Fibroblast of lung (primary cell): ENCODE measurements at places on chromosomes 12 and 14. TPM values are rescaled to one million over a fixed set of nuclear protein-coding genes. Genes with fewer than 3 reads are reported as not detected.

OR4K17 gene
- total RNA-seq: not detected in 2 replicates

C12orf50 gene
- under 0.01 TPM in 1 of 2 replicates, not detected in the other for total RNA-seq

ZNF84 gene
- total RNA-seq: 25.4 and 27.2 TPM in 2 replicates

FLRT2 gene
- 14.5 and 22.9 TPM in 2 replicates for total RNA-seq

IFT81 gene
- 23.6 and 33.1 TPM in 2 replicates for total RNA-seq

TAS2R30 gene
- total RNA-seq: 2.6 and 4.0 TPM in 2 replicates

SSPN gene
- 9.8 and 18.5 TPM in 2 replicates for total RNA-seq

LALBA gene
- total RNA-seq: not detected in 2 replicates

SVOP gene
- total RNA-seq: not detected in 2 replicates

PSMB11 gene
- total RNA-seq: under 0.01 TPM in 1 of 2 replicates, not detected in the other

ST8SIA1 gene
- total RNA-seq: 5.9 and 23.9 TPM in 2 replicates

DHRS4 gene
- 51.9 and 54.7 TPM in 2 replicates for total RNA-seq

ASPG gene
- not detected in 2 replicates for total RNA-seq

SYT1 gene
- 0.51 and 2.1 TPM in 2 replicates for total RNA-seq

OR6C2 gene
- not detected in 2 replicates for total RNA-seq

IFI27 gene
- total RNA-seq: 7.9 and 11.6 TPM in 2 replicates

CD4 gene
- 14.4 and 27.2 TPM in 2 replicates for total RNA-seq

GRCh38 chr12:78928200-78929074 is 63.9 kb downstream of the SYT1 start:
- DNase-seq: peak; percentile 98

DNA sequence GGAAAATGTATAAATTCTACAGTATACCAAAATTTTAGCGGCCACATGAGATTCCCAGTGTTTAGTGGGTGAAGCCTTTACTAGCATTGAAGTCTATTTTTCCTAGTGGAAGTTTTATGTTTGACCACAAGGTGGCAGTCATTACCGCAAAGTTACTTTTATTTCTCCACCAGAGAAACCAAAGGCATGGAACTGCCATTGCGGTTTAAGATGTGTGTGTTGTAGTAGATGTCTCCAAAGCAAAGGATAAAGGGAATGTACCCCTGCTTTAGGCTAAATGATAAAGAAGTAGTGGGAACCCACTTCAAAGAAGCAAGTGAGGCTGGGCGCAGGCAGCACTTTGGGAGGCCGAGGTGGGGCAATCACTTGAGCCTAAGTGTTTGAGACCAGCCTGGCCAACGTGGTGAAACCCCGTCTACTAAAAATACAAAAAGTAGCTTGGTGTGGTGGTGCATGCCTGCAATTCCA is 140.5 kb downstream of the PRKCH start:
- DNase-seq: peak; percentile 85

DNA sequence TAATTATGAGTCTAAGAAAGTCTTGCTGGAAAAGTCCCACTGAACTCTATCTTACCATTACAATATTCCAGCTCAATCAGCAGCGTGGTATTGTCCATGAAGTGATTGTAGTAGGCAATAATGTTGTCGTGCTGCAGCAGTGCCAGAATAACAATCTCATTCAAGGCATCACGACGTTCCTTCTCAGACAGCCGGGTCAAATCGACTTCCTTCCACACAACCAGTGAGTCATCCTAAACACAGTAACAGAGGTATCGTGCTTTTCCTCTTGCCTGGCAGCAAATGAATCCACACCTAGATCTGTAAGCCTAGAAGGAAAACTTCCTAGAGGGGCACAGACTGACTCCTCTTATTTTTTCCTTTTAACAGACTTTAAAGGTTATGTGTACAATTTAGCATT is 2.9 kb downstream of the NEK9 start:
- DNase-seq: peak; percentile 92

DNA sequence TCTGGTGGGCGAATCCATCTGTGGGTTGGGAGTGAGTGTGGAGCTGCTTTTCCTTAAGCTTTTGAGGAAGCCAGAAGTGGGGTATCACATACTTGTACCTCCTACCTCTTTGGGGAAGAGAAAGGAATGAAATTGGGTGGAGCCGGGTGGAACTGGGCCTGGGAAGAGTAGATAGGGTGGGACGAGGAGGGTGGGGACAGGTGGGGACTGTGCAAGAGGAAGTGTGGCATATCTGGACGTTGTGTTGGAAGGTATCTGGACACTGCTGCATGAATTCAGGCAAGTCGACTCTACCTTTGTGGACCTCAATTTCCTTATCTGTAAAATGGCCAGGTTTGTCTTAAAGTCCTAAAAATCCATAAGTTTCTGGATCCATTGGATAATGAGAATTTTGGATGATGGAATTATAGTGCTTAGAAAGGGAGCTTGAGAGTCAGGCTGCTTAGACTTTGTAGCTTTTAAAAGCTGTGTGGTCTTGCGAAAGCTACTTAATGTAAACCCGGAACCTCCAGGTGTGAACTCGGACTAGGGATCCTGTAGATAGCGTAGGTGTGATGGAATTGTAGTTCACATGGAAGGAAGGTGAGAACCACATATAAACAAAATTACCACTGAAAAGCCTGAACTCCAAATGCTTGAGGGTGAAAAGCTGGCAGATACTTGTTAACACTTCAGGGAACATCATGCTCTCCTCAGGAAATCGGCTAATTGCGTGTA is 2.1 kb downstream of the VRTN start:
- DNase-seq: no peak

DNA sequence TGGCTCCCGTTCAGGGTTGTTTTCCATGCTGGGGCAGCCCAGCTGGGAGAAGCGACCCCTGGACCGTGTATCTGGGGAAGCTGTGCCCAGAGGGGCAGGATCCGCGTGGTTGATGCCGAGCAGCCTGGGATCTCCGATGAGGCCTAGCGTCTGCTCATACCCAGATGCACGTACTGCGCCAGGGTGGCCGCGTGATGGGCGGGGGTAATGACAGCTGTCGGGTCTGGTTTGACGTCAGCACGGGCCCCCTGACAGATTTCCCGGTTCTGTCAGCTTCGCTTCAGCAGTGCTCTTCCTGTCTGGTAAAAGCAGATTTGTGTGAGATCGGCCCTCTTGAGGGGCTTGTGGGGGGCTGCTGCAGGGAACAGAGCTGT is 147.3 kb downstream of the TSPAN9 start:
- DNase-seq: no peak

GRCh38 chr12:117853600-117853999 is 115.2 kb downstream of the KSR2 start:
- DNase-seq: peak; percentile 10

DNA sequence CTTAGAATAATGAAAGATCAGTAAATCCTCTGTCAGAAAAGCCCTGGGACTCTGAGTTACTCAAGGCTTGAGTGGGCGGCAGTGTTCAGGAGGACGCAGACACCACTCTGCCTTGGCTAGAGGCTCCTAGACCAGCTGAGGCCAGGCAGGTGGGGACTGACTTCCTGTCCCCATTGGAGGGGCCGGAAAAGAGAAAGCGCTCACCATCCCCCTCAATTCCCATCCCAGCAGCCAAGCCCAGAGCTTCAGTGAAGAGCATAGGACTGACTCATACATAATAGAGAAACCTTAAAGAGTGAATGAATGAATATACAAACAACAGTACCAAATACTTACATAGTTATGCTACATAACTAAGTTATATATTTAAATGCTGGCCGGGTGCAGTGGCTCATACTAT is 62.0 kb downstream of the PLEKHG7 start:
- DNase-seq: peak; percentile 58

GRCh38 chr14:89728964-89729363 is 225.6 kb downstream of the EFCAB11 start:
- DNase-seq: no peak

GRCh38 chr14:90812109-90812508 is 4.1 kb downstream of the TTC7B start:
- no peak for DNase-seq

DNA sequence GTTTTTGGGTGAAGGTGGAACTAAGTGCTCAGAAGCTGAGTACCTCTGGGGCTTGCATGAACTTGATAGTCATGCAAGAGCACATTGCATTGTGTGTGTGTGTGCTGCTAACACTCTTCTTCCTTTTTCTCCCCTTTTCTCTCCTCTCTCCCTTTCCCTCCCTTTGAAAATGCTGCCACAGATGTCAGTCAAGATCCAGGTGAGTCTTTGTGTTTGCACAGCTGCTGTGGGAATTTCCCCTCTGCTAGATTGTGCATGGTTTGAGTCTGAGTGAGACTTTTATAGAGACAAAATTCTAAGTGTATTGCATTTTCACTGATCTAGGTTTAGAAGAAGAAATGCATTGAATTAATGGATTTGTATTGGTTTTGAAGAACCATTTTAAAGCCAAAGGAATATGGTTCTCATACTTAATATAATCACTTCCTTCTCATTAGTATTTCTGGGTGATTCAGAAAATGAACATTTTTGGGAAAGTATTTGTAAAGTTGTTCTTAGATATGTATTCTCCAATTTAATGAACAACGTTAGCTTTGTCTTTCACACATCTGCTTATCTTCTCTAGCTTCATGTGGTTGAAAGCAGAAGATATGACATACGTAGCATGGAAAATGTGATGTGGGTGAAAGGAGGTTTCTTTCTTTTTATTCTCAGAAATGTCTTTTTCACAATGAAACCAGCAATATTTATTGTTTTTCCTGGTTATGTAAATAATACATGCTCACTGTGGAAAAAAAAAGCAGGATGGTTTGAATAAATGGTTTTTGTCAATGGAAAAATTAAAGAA is 108.5 kb downstream of the NRXN3 start:
- no peak for DNase-seq

DNA sequence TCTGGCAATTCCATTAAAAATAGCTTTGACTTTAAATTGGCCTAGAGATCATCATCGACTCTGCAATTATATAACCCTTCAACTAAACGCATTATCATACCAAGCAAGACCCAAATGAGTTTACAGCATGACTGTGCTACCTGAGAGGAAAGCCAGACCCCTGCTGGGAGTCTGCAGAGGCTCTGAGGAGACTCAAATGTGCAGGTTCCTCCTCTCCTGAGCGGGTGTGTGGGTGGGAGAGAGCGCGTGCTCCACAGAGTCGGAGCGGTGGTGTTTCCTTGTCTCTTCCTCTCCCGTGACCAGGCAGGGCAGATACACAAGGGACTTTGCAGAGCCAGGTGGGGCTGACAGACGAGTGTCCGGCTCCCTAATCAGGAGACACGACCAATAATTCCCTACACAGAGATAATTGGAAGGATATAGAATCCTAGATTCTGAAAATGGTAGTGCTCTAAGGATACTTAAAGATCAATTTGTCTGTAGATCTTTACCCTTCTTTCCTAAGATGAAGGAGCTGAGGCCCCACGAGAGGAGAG is 74.1 kb downstream of the SLC8A3 start:
- DNase-seq: no peak

DNA sequence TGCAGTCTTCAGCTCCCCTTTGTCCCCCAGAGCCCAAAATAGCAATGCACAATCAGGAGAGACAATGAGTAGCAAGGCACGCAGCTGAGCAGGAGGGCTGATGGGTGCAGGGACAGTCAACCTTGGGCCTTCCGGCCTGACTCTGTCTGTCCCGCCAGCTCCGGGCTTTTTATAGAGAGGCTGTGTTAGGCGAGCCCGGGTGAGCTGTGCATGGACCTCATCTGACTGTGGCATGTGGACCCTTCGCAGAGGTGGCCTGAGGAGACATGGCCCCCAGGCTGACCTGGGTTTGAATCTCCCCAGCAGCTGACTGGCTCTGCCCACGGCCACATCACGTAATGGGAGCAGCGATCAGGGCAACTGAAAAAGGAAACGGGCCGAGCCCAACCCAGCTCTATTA is 177.9 kb downstream of the TSPAN9 start:
- no peak for DNase-seq

DNA sequence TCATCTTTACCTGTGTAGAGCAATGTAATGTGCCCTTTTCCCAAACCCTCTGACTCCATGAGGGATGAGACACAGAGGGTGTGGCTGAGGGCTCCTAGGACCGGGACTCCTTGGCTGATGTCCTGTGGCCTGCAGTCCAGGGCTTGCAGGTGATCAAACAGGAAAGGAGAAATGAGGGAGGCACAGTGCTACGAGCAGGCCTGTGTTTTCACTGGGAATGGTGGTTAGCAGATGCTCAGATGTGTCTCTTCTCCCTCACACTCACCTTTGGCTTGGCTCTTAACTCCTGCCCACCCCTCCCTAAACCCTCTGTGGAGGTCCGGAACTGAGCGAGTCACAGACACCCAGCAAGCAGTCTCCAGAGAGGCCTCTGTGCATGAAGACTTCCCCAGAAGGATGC is 254.4 kb downstream of the DAD1 start:
- DNase-seq: no peak

GRCh38 chr14:45140661-45141187 is 5.0 kb downstream of the FANCM start:
- DNase-seq: no peak

- DNase-seq: no peak
Observed at GRCh38 chr12:2413301-2413700, 360.5 kb downstream of the CACNA1C start.

DNA sequence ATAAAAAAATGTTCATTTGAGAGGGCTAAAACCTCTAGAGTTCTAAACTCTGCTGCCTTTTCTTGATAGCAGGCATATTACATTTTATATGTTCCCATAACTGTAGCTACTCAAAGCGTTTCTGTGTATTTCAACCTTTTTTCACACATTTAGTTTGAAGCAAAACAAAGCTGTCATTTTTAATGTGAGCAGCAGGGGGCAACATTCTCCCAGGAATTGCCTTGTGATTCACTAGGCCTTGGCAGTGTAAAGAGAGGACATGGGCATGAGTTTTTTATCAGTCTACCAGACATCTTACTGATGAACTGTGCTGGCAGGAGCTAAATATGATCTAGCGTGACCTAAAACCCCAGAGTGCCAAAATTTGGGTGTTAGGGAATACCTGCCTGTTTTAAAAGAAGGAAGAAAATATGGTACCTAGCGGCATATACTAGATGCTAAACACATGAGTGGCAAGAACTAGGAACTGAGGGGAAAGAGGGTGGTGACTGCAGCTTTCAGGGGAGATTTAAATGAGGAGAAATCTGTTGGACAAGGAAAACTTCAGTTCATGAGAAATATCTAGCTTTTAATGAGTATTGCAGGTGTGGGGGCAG is 65.3 kb downstream of the IFT43 start:
- peak; percentile 36 for DNase-seq

DNA sequence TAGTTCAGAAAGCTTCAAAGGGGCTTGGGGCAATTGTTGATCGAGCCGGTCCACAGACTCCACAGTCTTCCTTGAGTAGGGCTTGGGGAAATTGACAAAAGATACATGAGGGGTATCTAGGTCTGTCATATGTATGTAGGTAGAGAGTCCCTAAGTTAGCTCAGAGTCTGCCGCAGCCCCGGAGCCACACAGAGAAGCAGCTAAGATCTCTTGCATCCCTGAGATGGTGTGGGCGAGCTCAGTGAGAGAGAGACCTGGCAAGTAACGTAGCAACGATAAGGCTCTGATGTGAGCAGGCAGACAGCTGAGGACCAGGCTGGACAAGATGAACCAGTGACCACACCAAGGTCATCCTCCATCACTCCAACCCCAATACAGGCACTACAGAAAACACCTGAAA is 297.6 kb downstream of the TMEM132D start:
- no peak for DNase-seq

- peak; percentile 95 for DNase-seq
Observed at GRCh38 chr12:109888179-109889020, 8.1 kb upstream of the GLTP start.

DNA sequence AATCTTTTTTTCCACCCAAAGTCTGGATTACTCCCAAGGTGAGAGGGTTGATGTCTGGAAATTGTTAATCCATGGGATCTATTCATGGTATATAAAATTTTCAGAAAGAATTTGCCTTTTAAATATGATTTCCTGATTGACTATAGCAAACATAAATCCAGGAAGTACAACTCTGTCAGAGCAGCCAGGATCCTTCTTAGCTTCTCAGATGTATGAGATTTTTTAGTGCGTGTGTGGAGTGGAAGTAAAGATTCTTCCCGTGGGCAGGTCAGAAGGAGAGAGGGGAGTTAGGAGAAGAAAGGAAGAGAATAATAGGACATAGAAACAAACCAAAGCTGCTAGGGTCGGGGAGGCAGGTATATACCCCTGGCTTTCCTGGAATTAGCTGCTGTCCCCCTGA is 159.3 kb downstream of the FBXL14 start:
- no peak for DNase-seq
